CD4-positive, alpha-beta T cell treated with Interleukin-21 for 1 hour (primary cell): ENCODE measurements at places on chromosomes 5 and 9.

GRCh38 chr9:2344436-2344835 is 277.2 kb upstream of the VLDLR start:
- DNase-seq = no peak

GRCh38 chr5:56669534-56670483 is 145.5 kb upstream of the MAP3K1 start:
- peak; percentile 50 for DNase-seq

- DNase-seq = no peak
Observed at GRCh38 chr5:52878656-52879055, 90.9 kb downstream of the ITGA1 start.

- DNase-seq = no peak
Observed at GRCh38 chr9:81462801-81463200, 226.5 kb downstream of the TLE1 start.
